ENCODE measurements at places on chromosomes 13 and 19.

DNA sequence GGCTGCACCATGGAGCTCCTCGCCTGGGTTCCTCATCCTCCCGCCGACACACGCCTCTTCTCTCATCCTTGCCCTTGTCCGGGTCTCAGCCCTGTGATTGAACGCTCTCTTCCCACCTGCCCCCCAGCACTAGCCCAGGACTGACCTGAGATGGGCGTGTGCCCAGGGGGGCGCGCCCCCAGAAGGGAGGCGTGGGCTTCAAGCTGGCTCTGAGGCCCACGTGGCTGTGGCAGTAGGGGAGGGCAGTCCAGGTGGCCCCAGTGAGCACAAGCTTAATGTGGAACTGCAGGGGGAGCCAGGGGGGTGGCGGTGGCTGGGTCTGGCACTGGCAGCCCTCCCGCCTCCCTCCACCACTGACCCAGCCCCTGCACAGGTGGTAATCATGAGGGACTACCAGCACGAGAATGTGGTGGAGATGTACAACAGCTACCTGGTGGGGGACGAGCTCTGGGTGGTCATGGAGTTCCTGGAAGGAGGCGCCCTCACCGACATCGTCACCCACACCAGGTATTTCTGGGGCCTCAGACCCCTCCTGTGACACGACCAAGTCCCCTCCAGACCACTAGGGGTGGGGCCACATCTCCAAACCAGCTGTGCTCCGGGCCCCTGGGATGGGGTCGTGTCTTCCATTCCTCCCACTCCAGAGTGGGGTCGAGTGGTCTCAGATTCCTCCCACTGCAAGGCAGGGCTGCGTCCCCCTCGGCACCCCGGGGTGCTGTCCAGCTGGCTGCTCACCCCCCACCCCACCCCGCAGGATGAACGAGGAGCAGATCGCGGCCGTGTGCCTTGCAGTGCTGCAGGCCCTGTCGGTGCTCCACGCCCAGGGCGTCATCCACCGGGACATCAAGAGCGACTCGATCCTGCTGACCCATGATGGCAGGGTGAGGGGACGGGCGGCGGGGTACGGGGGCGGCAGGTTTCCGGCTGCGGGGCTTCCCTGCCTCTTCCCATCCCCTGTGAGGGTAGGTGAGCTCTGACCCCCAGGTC, 21.9 kb upstream of the NCCRP1 start:
- DNase-seq = no peak

- DNase-seq = no peak
These were observed 26.9 kb downstream of the GGACT start for GRCh38 chr13:100561599-100562204.

DNA sequence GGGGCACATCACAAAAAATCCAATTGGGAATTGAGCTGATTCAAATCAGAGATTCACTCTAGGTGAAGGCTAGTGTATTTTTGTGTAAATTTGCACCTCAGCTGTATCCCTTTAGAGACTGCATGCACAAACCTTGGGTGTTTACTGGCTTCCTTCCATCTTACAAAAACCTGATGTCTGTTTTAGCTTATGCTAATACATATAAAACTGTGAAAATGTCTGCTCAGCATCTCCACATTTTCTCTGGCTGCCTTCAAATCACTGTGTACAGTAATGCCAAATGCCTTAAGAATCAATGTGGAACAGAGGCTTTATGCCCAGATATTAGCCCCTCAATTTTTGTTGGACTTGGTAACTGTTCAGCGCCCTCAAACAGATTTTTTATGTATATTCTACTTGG, 675.8 kb upstream of the SLITRK6 start:
- no peak for DNase-seq

DNA sequence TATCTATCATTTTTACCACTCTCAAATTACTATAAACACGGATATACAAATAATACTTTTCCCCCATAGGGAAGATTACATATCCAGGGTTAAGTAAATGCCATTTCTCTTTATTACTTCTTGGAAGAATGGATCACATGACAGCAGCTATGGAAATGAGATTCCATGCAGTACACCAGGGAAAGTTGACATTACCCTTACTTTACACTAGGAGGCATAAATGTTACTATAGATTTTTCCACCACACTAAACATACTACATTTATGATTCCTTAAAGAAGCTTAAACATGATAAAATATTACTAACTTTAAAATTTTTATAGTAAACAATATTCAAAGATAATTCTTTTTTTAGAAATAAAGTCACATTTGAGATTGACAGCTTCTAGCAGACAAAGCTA, 611.4 kb downstream of the PCDH9 start:
- DNase-seq = peak; percentile 11

GRCh38 chr19:36081385-36081784, 26.7 kb downstream of the WDR62 start:
- DNase-seq = no peak

GRCh38 chr13:37148501-37148900, 43.0 kb upstream of the CSNK1A1L start:
- no peak for DNase-seq

DNA sequence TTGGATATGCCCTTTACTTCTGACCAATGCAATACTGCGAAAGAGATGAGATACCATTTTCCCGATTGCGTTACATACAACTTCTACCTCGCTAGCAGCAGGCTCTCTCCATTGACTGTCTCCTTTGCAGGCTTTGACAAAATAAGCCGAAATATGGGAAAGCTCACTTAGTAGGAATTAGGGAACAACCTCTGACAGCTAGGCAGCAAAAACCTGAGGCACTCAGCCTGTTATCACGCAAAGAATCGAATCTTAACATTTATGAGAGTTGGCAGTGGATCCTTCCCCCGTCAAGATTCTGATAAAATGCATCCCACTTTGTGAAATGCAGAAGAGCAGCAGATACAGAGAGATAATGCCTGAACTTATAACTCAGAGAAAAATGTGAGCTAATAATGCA, 1379.5 kb upstream of the PCDH9 start:
- no peak for DNase-seq

GRCh38 chr13:47661076-47661475, 340.0 kb downstream of the SUCLA2 start:
- DNase-seq = peak; percentile 23

GRCh38 chr13:23427881-23428528, 5.5 kb downstream of the SACS start:
- DNase-seq = no peak

DNA sequence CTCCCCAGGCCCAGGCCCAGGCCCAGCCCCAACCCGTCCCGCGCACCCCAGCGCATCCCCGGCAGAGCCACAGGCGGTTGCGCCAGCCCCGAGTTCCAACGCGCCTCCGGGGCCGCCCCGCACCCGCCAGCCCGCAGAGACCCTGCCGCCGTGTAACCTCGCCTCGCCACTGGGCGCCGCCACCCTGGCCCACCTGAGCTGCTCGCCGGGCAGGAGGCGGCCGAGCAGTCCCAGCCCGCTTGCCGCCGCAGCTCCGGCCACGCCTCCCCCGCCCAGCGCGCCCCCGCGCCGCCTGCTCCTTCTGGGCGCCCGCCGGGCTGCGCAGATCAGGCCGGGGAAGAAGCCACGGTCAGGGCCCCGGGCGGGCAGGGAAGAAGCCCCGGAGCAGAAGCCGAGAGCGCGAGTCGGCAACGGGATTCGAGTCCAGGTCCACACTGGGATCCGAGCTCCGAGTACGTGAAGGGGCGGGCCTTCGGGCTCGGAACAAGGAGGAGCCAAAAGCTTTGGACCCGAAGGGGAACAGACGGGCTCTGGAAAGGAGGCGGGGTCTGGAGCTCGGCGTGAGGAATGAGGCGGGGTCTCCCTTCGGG, at the start of gene MBOAT7:
Gene MBOAT7 (minus strand): TSS at position 436 of the 590 bp plus-strand sequence. CDS start 1,072 bp downstream, outside the sequence.
- DNase-seq = no peak

DNA sequence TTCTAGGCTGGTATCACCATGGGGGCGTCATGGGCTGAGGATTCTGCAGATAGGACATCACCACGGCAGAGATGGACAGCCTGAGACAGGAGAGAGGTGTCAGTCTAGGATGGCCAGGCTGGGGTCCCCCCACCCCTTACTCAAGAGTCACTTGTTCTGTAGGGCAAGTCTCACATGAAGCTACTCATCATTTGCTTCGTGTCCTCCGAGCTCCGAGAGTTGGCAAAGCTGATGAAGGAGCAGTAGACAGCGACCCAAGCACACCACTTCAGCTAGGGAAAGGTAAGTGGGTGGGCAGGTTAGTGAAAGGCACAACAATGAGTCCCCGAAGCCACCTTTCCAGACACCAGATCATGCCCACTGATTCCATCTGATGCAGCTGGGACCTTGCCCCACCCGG, 1.7 kb downstream of the WDR83 start:
- DNase-seq = no peak

DNA sequence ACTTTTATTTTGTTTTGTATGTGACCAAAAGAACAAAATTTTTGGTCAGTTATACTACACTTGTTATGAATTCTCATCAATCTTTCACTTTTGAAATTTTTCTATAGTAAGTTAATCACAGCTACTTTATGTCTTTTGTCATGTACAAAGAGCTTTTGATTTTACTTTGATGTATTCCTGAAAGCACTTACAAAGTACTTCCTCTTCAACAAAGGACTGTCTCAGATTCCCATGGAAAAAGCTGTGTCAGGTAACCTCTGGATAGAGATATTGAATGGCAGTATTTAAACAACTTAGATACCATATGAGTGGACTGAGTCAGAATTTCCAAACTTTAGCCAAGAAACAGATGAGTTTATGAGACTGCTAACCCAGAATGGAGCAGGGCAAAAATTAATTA, 689.3 kb upstream of the ATXN8OS start:
- no peak for DNase-seq

GRCh38 chr13:111898956-111899713, 167.8 kb upstream of the SOX1 start:
- no peak for DNase-seq

DNA sequence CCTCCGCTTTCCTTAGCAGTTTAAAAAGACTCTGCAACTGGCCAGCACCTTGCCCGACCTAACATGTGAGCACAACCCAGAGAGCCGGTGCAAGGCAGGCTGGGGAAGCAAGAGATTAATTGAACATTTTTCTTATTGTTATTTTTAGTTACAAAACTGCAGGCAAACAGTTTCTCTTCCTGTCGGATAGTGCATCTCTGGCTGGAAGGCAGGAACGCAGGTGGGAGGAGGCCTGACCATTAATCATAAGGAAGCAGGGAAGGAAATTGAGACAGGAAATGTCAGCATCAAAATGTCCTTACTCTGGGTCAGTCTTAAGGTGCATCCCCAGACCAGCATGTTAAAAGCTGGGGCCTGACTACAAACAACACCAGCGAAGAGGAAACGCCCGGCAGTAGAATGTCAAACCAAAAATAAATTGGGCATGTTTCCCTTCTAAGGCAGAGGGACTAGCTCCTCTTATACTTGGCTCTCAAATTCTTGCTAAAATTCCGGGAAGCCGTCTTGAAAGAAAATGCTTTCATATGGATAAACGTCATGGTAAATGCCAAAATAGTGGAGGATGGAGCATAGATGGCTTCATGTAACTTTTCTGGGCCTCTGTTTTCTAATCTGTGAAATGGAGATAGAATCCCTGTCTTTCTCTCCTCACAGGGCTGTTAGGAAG, 226.8 kb downstream of the RAP2A start:
- DNase-seq = no peak

DNA sequence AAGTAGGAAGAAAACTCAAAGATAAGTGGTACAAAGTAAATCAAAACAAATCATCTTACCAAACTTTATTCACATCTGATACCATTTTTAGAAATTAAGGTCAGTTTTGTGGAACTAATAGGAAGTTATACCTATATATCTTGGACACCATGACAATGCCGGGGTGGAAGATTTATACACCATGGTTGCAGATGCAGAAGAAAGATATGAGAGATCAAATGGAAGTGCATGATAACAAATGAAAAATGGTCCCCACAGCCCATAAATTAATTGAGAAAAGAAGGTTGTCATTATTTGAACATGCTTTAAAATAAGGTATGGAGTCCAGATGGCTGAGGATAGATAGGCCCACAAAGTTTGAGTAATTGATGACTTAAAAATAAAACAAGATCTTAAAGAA, 276.8 kb downstream of the TSHZ3 start:
- DNase-seq = no peak

Measured in AG04450 (cell line).